Fibroblast of skin of right biceps (primary cell): ENCODE measurements at places on chromosomes 4 and X.

DNA sequence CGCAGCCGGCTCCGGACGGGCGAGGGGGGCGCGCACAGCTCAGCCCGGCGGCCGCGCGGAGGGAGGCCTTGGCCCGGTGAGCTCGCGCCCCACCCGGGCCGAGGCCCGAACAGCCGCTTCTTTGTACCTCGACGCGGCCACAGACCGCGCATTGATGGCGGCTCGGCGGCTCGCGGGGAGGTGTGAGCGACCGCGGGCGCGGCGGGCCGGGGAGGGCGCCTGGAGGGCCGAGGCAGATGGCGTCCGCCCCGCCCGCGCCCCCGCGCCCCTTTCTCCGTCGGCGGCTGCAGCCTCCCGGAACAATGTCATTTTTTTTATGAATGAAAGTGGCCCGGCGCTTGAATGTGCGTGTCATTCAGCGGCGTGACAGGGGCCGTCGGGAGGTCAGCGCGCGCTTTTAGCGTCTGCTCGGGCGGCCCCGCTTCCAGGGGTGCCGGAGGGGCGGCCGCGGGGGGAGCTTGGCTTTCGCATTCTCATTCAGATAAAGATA lies 1.8 kb downstream of the FGFR3 start:
- DNase-seq: no peak

DNA sequence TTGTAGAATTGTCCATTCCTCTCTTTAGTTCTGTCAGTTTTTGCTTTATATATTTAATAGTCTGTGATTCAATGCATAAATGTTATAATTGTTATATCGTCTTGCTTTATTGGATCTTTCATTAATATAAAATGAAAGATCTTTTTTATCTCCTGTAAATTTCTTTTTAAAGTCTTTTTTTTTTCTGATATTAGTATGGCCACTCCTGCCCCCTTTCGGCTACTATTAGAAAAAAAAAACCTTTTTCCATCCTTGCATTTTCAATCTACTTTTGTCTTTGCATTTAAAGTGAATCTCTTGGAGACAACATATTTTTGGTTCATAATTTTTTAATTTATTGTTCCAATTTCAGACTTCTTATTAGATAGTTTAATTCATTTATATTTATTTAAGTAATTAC lies 677.4 kb upstream of the NDST4 start:
- no peak for DNase-seq

DNA sequence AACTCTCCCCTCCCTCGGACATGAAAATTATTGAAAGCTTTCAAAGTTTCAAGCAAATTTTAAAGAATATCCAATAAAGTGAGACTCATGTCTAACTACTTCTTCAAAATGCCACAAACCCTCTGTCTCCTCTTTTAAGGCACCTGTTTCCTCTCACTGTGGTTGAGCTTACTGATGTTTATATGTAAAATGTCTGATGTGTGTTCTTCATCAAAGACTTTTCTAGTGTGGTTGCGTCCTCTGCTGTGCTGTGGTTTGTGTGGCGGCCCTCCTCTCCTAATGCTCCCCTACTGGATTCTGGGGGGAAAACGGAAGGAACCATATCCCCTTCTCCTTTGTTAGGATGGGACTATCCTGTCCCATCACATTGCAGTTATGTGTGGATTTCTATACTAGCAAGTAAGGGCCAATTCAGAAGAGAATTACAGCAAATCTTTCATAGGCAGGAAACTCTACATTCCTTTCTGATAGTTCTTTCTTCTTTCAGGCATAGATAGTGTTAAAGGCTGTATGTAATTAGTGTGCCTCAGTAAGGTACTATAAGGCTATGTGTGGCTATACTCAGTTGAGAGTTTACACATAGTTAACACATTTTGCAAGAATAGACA lies 221.0 kb upstream of the GPRIN3 start:
- no peak for DNase-seq

DNA sequence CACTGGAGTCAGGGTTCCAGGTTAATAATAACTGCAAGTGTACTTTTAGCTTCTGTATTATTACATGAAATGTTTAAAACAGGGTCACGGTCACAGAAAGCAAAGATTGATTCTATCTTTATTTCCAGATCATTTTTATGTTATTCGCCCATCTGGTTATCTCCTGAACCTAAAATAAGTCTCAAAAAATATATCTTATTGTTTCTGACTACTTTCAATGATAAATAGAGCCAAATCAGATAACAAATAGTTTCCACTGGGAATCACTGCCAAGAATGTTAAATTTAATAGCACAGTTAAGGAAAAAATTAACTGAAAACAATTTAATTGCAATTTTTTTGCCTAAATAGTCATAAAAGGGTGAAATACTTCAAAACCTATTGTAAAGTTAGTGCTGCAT lies 17.2 kb upstream of the VEGFD start:
- DNase-seq: no peak

GRCh38 chrX:78527263-78527662 lies 131.9 kb downstream of the RTL3 start:
- peak; percentile 47 for DNase-seq

DNA sequence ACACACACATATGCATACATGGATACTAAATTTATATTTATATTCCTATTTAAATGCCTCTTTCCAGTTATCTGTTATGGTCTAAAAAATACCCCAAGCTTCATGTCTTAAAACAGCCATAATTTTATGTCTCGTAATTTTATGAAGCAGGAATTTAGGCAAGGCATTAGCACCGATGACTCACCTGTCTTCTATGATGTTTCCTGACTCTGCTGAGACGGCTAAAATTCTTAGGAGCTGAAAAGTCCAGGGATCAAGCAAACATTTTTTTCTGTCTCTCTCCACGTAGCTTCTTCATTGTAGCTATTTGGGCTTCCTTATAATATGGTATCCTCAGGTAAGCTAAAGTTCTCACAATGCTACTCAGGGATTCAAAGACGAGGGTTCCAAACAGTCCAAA lies 930.3 kb downstream of the STIM2 start:
- DNase-seq: peak; percentile 79

DNA sequence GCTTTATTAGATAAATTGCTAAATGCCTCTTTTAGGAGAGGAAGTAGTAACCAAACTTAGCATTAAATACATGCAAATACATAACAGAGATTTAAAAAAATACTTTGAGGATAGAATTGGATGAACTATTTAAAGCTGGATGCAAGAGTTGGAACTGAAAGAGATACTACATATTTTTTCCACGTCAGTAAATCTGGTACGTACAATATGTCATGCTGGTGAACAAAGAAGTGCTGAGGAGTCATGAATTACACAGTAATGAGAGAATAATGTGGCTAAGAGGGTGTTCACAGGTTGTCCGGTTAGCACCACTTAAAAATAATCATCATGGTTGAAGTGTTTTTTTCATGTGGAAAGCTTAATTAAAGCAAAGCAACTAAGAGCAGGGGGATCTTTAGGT lies 184.1 kb upstream of the FRMPD4 start:
- DNase-seq: peak; percentile 21

DNA sequence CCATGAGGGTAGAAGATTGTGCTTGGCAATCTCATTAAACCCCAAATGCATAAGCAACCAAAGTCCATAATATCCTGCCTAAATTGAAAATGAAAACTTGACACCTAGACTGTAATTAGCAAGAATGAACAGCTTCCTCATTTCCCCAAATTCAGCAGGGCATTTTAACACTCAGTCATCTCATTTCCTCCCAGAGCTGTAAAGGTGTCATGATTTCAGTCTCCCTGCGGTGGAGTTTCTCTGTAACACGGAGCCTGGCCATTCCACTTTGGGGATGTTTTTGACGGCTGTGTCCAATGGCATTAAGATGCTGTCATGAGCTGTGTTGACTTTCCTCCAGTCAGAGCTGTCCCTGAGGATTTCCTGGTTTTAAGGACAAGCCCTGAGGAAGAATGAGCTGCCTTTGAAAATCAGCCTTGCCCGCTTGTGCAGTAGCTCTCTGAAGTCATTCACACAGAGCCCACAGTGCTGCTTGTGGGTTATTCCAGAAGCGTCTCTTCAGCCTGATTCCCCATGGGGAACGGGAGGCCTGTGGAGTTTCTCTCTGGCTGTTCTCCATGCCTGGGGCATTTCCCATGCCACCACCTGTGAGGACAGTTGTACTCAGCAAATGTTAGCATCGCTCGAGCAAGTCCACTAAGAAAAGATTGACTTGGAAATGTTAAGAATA lies 187.0 kb downstream of the MID1 start:
- no peak for DNase-seq

GRCh38 chrX:133980406-133980805 lies 5.0 kb downstream of the GPC3 start:
- peak; percentile 73 for DNase-seq

GRCh38 chrX:19624739-19625138 lies 109.4 kb upstream of the MAP3K15 start:
- DNase-seq: peak; percentile 65

DNA sequence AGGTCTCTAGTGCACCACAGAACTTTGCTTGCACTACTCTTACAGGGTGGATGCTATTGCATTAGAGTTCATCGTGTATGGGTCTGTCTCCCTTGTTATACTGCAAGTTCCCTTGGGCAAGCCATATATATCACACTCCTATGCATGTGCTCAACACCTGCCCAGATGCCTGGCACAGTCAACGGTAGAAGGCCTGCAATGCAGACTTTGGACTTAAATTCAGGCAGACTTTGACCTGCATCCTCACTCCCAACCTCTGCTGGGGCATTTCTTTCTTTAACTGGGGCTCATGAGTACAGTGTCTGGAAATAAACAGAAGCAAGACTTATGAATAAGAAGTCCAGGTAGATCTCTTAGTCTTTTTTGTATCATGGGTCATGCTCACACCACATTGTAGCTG lies 148.2 kb downstream of the LDB2 start:
- no peak for DNase-seq

GRCh38 chr4:125316401-125316790 lies 1.6 kb downstream of the FAT4 start:
- peak; percentile 24 for DNase-seq

GRCh38 chr4:53361451-53361850 lies 4.4 kb downstream of the SCFD2 start:
- peak; percentile 48 for DNase-seq

DNA sequence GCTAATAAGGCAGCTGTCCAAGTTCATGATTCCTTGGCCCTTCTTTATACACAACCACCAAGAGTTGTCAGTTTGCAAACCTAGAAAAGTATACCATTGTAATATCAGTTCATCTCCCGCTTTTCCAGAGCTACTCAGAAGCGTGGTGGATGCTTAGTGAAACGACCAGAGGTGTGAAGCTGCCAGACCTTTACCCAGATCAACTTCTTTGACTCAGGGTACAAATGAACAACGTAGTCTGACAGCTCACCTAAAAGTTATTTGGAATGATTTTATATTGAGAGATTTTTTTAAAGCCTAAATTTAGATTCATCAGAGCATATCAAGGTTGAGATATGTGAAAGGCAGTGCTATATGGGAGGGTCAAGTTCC lies 169.7 kb downstream of the CBR4 start:
- DNase-seq: no peak

DNA sequence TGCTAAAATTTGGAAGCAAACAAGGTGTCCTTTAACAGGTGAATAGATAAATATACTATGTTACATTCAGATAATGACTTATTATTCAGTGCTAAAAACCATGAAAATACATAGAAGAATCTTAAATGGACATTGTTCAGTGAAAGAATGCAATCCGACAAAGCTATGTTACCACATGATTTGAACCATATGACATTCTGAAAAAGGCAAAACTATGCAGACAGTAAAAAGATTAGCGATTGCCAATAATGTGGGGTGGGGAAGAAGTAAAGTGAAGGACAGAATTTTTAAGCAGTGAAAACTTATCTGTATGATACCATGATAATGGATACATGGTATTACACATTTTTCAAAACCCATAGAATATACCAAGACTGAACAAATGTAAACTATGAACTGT lies 926.9 kb downstream of the FAT4 start:
- peak; percentile 37 for DNase-seq

GRCh38 chr4:39855909-39856512 lies 121.7 kb downstream of the PDS5A start:
- peak; percentile 61 for DNase-seq

DNA sequence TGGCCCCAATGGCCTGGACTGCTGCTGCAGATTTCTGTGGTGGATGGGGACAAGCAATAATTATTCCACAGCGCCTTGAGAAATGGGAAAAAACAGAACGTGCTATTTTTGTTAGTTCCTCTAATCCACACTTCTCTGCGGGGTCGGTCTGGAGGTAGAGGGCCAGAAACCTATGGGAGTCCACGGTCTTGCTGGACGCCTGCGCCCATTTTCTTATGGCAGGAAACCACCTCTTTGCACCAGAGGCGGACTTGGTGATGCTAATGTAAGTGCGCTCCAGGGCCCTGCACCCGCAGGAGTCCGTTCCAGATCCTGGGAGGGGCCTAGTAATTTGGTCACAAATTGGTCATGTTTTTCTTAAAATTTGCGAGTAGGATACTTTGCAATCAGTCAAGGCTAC lies 25.9 kb upstream of the CLDN24 start:
- DNase-seq: no peak

DNA sequence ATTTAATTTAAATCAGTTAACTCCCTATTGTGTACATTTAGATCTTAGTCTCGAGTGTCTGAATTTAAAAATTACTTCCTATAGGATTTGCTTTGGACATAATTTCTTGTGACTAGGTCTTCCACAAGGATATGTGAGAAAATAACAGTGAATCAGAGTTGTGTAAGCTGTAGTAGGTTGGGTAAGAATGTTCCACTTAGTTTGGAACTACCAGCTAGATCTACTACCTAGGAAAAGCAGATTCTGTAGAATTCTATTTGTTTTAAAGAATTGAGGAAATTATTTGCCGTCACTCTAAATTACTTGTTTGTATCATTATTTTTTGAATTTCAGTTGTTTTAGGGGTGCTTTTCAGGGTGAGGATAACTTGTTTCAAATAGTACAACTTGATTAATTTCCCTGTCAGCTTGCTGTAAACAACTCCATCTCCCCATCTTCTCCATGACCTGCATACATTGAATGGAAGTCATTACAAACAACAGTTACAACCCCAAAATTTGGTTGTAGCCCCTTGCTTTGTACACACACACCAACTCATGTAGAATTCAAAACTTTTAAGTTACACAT lies 1.3 kb downstream of the MTHFD2L start:
- DNase-seq: no peak

GRCh38 chr4:14345356-14345775 lies 656.9 kb upstream of the CPEB2 start:
- DNase-seq: peak; percentile 29

GRCh38 chr4:133148690-133149363 lies at the start of gene PCDH10:
TSS of gene PCDH10 (plus strand) at chr4:133149294. CDS start at chr4:133150141, 847 bp downstream.
- DNase-seq: peak; percentile 95
